ENCODE measurements at places on chromosomes 4 and X. TPM values are rescaled to one million over a fixed set of nuclear protein-coding genes. Genes with fewer than 3 reads are reported as not detected.

Gene PLXNB3
- polyA plus RNA-seq: 1.5 TPM

Gene DMD
- polyA plus RNA-seq: 1.6 TPM

Gene TSC22D3
- polyA plus RNA-seq: 195 TPM

Gene FAT4
- 0.24 TPM for polyA plus RNA-seq

Gene OTUD6A
- not detected for polyA plus RNA-seq

Gene LARP1B
- 6.0 TPM for polyA plus RNA-seq

Gene ASIC5
- not detected for polyA plus RNA-seq

Gene CT47B1
- polyA plus RNA-seq: not detected

Gene TLL1
- polyA plus RNA-seq: 0.13 TPM

Gene POU3F4
- polyA plus RNA-seq: not detected

Gene NXF2B
- polyA plus RNA-seq: not detected

Gene KIAA1210
- polyA plus RNA-seq: not detected

Gene GLRB
- not detected for polyA plus RNA-seq

Gene SERPINA7
- polyA plus RNA-seq: not detected

Gene CFAP99
- polyA plus RNA-seq: not detected

Measured in spleen (tissue), 13 donors.